ENCODE measurements at places on chromosomes 2 and 18.
A peak's percentile ranks its signal among the peaks of the same experiment; 100 is the strongest.

GRCh38 chr18:1760901-1761300, 810.4 kb downstream of the METTL4 start:
- no peak for DNase-seq

- no peak for DNase-seq
Measured at GRCh38 chr2:14306268-14306861, 326.2 kb upstream of the LRATD1 start.

DNA sequence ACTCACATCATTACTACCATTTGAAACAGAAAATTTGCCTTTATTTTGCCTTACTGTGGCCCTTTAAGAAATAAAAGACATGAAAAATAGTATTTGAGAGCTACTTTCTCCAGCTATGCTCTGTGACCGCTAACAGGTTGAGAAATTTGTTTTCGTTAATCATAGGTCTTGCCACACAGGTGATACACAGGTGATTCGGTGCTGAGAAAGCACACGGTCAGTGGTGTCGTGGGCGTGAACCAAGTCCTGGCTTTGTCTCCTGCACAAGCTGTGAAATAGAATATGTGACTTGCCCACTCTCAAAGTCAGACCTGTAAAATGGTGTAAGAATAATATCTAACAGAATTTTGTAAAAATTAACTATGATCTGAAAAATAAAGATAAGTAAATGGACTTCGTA, 155.3 kb upstream of the SLC39A10 start:
- DNase-seq: no peak

GRCh38 chr18:23378302-23378686, 74.8 kb upstream of the RIOK3 start:
- no peak for DNase-seq

DNA sequence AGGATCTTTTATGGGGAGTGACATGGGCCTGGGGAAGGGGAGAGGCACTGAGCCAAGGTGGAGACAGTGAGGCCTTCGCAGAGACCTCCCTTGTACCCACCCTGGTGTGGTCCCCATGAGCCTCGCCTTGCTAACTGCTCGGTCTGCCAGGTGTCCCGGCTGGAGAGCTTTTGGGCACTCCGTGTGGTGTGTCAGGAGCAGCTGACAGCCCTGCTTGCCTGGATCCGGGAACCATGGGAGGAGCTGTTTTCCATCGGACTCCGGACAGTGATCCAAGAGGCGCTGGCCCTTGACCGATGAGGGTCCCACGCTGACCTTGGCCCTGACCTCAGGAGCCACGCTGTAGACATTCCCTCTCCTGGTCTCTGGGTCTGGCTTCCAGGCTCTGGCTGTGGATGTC, 11.5 kb upstream of the SLC4A3 start:
- DNase-seq: no peak

GRCh38 chr2:54909001-54909400, 141.2 kb downstream of the RTN4 start:
- no peak for DNase-seq

DNA sequence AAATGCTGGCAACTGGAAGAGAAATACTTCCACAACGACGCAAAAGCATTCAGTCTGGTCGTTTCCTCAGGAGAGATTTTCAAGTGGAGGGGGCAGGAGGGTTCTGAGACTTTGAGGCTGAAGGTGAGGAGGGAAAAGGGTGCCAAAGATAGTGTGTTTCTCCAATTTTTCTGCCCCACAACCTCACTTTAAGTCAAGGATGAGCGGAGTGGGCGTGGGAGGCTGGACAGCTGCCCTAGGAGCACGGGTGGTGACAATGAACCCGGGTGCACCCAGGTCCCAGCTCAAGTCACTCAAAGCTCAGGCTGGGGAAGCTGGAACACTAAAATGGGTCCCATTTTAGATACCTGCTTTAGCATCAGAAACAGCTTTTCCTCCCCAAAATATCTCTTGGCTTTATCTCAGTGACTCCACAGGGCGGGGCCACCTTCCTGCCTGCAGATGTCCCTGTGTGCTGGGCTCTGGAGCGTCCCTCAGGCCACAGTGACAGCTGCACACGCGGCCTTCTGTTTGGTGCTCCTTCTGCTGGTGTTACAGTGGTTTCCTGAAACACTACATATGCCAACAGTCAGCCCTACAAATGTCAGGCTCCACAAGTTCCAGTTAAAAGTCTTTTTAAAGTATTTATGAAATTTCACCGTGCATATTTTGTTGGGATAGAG, 1.4 kb upstream of the MBP start:
- no peak for DNase-seq

- no peak for DNase-seq
Measured at GRCh38 chr2:9170458-9171130, 36.0 kb upstream of the ASAP2 start.

DNA sequence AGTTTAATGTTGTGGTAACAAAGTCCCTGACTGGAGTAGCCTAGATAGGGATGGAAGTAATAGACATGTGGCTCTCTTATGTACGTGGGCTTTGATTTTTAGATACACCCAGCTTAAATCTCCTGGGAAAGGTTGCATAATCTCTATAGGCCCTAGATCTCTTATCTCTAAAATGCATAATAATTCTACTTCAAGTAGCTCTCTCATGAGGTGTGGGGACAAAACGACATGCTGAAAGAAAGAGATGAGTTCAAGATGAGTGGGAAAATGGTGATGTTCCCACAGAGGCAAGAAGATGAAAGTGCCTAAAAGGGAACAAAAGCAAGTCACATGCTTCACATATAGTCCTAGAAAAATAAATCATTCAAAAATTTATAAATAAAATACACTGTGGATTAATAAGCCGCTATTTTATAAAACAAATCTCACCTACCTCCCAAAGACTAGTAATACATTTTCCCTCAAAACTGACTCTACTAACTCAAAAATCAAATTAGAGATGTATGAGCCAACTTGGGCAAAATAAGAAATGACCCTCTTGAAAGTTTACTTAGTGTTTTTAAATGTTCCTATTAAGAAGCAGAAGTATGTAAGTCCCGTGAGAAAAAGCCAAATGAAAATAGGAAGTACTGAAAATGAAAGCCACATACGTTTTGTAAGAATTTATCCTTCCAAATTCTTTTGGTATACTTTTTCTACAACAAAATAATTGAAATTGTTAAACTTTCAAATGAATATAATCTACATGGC, 148.2 kb upstream of the ITGA4 start:
- no peak for DNase-seq

GRCh38 chr2:207311316-207312005, 145.7 kb upstream of the KLF7 start:
- DNase-seq: peak; percentile 92

GRCh38 chr2:105870062-105870461, 125.3 kb downstream of the NCK2 start:
- no peak for DNase-seq

DNA sequence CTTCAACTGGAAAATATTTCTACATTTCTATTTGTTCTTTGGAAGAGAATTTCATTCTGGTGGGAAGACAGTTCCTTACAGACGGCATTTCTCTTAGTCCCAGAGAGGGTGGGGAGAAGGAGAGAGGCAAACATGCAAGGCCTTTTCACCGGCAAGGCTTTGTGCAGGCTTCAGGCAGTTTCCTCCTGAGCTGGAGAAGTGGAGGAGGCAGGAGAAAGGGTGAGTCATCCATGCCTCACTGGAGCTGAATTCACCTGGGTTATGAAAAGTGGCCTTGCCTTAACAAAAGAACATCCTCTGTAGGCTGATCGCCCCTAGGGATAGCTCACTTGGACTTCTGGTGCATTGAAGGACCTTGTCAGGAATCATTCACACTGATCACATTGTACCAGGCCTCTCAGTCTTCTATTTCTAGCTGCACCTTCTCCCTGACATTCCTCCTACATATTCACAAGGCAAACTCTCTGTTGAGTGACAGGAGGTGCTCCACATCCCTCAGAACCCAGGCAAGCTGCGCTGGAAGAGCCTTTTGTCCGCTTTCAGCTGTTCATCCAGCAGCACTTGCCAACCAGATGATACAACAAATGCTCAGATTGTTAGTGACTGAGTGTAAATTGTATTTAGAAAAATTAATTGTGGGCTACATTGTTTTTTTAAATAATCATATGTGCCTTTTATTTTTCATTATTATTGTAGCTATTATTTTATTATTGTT, 796.1 kb downstream of the DCDC2C start:
- DNase-seq: no peak

DNA sequence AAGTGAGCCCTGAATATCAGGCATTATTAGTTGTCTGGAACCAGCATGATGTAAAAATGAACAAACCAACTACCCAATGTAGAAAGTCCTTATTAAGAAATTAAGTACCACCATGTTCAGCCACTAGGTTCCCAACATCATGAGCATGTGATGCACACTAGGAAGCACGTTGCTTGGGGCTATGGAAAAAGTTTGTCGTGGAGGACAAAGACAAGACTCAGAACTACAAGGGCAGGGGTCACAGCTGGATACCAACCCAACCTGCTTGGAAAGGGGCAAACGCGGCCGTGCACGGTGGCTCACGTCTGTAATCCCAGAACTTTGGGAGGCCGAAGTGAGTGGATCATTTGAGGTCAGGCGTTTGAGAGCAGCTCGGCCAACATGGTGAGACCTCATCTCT, 64.0 kb downstream of the ADNP2 start:
- DNase-seq: no peak

- no peak for DNase-seq
Measured at GRCh38 chr18:13831864-13832508, 8.0 kb downstream of the MC5R start.

GRCh38 chr2:209508255-209508654, 84.4 kb downstream of the MAP2 start:
- no peak for DNase-seq

GRCh38 chr2:11175293-11175795, 20.1 kb downstream of the SLC66A3 start:
- DNase-seq: peak; percentile 10

DNA sequence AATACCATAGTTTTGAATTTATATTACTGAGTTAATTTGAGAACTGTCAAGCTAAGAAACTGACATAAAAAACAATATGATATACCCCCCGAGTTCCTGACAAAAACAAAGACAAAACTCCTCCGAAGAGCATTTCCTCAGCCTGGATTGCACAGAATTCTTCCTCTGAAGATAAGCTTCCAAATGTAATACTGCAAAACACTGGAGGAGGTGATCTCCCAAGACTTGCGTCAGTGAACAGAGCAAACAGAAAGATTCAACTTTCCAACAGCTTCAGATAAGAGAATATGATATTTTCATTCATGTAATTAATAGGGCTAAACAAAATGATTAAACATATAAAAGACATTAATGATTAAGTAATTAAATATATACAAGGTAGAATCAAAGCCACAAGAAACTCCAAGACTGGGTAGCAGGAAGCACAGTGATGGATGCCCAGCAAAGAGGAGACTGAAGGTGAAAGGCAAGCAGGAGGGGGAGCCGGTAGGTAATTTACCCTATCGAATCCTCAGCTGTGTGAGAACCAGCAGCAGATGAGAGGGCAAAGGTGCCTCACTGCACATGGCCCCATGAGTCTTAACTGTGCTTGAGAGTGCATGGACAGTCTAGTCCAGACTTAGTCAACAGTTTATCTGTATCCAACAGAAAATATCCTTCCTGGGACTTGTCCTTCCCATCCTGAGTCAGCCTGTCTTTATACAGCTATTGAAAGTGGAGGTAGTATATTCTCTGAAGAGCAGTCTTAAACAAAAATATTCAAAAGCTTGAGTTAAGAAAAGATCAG, 18.3 kb upstream of the SERPINB3 start:
- no peak for DNase-seq

- DNase-seq: no peak
Measured at GRCh38 chr18:8029061-8029460, 461.9 kb downstream of the PTPRM start.

- DNase-seq: no peak
Measured at GRCh38 chr2:197975931-197976519, 171.6 kb downstream of the PLCL1 start.

DNA sequence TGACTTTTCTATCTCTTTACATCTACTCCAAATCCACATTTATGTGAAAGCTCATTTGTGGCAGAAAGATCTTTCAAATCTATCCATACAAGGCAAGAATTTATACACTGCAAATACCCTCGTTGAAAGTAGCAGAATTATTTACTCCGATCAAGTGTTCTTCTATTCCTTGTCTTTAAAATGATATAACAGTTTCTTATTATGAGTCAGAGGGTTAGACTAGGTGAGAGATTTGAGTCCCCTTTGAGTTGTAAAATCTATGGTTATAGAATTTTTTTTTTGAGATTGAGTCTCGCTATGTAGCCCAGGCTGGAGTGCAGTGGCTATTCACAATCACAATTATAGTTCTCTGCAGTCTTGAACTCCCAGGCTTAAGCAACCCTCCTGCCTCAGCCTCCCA, 5.6 kb upstream of the GREB1 start:
- DNase-seq: no peak

GRCh38 chr2:74418312-74418711, 3.1 kb downstream of the C2orf81 start:
- DNase-seq: no peak

GRCh38 chr2:160838147-160838546, 322.1 kb upstream of the TANK start:
- DNase-seq: no peak

GRCh38 chr18:2642771-2643170, 12.8 kb upstream of the SMCHD1 start:
- no peak for DNase-seq

GRCh38 chr2:131493199-131493968, 1.2 kb upstream of the MZT2A start:
- no peak for DNase-seq

DNA sequence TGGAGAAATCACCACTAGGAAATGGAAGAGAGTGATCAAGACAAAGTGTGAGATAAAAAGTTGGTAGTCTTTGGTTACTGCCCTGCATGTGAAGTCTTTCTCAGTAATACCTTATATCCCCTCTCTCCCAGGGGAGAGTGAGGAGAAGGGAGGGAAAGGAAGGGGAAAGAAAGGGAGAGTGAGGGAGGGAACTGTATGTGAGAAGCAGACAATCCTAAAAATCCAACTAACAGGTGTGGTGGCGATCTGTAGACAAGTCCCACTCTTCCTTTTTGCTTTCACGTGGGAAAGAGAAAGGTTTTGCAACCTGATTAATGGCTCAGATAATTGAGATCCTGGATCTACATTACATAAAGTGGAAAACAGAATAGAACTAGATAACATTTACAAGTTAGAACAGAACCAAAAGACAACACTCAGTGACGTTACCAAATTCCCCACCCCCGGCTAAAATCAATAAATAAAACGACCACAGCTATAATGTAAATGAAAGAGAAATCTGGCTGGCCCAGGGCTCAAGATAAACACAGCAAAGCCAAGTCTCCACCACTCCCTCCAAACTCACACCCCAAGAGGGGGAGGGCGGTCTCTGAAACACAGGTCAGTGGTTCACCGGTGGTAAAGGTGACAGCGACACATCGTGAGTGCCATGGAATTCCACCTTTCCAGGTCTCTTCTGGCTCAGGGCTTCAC, 10.0 kb upstream of the APCDD1 start:
- DNase-seq: no peak

DNA sequence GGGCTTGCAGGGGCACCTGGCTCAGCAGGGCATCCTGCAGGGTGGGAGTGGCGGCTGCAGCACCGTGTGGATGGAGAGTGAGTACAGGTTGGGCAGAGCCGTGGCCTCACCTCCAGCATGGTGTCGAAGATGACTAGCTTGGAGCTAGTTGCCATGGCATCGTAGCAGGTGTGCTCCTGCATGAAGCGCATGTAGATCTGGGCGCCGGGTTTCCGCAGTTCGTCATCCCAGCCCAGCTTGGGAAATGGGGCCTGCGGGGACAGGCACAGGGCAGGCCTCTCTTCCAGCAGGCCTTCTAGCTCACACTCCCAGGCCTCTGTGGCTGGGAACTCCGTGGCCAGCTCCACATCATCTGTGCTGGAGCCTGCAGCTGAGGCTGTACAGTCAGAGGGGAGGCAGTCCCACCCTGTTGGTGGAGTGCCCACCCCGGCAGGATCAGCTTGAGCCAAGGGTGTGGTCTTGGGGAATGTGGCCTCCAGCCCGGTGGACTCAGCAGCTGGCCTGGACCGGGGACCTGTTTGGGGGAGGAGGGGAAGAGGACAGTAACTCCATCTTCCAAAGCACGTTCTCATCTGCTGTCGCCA, 1.6 kb downstream of the PRKAG3 start:
- no peak for DNase-seq

Data from AG09309 (cell line).